ENCODE measurements at places on chromosomes 12 and 14.

DNA sequence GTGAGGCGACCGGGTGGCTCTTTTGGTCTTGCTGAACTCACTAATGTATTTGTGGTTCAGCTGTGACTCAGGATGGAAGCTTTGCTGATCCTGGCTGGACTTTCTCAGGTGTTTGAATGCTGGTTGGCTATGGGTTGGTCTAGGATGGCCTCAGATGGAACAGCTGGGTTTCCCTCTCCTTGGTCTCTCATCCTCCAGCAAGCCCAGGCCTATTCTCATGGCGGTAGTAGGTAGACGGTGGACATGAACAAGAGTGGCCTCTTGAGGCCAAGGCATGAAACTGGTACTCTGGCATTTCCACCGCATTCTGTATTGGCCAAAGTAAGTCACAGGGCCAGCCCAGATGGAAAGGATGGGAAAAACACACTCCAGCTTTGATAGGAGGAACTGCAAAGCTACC is 11.8 kb upstream of the POLR3B start:
- DNase-seq, result no peak

- no peak for DNase-seq
Observed at GRCh38 chr14:55715889-55716288, 135.9 kb downstream of the KTN1 start.

DNA sequence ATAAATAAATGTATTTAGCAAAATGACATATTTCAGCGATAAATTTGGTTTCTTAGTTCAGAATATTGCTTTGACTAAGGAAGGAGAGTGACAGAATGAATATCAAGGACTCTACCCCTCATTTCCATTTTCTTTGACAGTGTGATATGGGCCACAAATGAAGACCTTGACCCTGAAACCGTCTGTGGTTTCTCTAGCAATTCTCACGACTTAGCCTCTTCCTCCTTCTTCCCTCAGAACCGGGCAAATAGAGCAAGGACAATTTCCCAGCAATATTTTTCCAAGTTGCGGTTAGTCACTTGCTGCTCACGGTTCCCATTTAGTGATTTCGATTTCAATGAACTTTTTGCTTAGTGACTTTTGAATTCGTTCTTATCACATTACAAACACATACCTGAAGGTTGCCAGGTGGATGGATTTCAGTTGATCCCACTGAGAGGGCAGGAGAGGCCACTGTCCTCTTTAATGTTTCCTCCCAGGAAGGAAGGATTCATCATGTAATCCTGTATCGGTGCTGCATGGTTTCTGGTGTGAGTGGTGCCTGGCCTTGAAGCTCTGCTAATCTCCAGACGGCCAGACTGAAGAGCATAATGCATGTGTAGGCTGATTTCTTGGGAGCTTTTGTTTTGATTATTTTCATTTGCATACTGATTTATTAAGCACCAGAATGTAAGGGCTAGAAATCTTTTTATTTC is 77.6 kb downstream of the CHST11 start:
- no peak for DNase-seq

DNA sequence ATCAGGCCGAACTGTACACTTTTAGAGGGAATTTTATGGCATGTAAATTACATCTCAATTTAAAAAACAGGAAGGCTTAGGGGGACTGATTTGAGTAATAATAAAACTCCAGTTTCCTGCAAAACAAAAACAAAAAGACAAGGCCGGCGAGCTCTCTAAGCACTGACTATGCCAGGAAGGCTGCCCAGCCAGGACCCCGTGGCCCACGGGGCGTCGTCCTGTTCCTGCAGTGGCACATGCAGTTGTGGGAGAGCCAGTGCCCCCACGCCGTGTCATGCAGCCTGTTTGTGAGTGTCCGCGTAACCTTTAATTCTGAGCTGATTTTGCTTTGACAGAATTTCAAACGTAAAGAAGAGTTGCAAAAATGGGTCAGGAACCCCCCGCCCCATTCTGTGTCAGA is 10.5 kb downstream of the XRCC3 start:
- no peak for DNase-seq

DNA sequence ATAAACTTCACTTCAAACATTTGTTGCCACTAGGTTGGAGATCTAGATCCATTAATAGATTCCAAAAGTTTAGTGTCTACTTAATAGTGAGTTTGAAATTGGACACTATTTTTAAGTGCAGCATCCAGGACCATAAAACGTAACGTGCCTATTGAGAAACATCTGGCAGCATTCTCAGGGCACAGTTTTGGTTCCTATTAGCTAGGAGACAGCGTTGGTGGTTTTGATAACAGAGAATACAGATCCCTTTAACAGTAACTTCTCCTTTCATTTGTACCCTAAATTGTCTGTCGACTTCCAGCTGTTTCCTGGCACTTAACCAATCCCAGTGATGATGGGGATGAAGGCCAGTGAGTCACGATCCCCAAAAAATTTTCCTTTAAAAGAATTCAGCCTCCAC is 25.8 kb downstream of the KCNK10 start:
- no peak for DNase-seq

GRCh38 chr12:42332301-42333285 is 6.6 kb downstream of the PPHLN1 start:
- no peak for DNase-seq

DNA sequence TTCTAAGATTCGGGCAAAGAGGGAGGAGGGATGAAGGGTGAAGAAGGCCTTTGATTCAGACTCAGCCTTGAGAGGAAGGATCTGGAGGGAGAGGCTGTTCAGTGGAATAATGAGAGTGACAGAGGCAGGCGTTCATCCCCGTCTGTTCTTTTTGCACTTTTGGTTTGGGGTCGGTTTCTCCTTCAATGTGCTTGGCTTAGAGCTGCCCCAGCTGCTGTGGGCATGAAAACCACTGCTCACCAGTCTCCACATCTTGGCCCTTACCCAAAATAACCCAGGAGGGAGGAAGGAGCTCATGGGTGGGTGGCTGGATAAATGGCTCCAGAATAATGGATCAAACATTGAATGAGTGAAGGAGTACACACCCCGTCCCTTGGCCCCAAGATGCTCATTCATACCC is 261.7 kb upstream of the FKBP4 start:
- no peak for DNase-seq

DNA sequence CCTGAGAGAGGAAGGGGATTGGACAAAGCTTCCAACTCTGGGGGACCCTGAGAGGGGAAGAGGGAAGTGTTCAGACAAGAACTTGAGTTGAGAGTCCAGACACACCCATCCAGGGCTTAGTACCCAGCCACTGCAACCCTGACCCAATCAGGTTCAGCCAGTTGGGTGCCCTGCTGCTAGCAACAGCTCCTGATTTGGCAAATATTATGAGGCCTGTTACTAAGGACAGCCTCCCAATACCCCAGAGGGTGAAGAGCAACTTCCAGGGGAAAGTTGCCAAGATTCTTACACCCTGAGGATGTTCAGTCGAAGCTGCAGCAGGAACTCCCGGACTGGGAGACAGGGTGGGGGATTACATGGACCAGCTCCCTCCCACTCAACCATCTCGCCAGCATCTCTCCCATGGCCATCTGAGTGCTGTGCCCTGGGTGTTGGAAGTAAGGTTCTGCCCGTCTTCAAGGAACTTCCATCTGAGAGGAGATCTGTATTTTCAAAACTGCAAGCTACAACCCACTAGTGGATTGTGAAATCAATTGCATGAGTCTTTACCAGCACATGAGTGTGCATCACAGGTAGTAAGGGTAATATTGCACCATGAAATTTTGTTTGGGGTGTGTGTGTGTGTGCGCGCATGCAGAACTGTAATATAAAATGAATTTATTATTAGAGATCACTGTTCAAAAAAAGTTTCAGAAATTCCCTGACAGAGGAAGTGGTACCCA is 11.5 kb upstream of the KRT78 start:
- no peak for DNase-seq

DNA sequence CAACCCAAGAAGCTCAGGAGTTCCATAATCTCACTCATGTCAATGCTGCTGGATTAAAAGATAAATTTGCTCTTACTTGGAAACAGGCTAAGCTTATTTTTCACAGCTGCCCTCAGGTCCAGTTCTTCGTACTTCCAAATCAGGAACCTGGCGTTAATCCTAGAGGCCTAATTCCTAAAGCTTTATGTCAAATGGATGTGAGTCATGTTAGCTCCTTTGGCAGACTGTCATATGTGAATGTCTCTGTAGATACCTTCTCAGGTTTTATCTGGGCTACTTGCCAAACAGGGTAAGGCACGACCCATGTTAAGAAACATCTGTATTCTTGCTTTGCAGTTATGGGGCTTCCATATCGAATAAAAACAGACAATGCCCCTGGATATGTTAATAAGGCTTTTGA is 504.6 kb downstream of the ALG10 start:
- DNase-seq, result no peak

DNA sequence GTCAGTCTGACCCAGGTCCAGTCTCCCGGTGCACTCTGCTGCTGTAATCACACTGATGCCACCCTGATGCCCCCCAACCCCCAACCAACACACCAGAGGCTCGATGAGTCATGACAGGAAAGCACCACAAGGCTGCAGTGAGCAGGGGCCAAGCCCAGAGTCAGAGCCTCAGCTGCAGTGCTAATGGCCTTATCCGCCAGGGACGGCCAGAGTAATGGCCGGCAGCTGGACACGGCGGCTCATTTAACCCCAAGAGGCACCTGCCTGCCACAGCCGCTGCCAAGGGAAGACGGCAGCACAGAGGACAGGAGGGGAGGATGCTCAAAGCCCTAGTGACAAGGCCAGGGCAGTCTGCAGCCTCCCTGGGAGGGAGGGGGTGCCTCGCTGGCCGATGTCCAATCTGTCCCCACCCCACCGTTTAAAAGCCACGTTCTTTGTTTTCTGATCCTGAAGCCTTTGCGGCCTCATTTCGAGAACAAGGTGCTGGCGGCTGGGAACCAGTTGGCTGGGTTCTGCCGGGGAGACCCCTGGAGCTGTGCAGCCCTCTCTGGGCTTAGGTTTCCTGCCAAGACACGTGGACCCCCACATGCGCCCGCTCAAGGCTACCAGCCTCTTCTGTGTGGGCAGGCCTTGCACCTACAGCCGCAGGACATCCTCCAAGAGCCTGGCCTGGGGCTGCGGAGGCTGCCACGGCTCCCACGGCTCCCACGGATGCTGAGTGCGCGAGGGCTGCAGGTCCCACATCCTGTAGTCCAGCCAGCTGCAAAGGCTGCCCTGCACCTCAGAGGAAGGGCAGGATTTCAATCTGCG is 13.1 kb downstream of the CCDC85C start:
- no peak for DNase-seq

- DNase-seq, result no peak
Observed at GRCh38 chr14:54253195-54253947, 143.4 kb upstream of the CDKN3 start.

DNA sequence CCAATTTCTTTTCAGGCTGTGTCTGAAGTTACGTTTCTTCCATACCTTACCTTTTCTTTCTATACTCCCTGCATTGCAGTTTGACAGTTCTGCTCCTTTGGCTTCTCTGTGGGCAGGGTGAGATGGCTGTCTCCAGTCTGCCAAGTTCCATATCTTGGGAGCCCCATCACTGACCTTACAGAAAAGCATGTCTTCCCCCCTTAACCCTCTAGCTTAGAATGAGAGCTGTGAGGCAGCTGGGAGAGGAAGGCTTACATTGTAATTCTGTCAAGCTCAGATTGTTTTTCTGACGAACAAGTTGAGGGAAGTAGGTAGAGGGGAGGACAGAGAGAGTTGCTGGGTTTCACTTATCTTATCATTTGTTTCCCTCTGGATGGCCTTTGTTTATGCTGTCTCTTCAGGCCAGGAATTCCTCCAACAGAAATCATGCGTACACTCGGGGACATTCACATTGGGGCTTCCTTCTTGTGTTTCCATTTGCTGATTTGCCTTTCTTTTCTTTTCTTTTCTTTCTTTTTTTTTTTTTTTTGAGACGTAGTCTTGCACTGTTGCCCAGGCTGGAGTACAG is 9.3 kb downstream of the DAAM1 start:
- DNase-seq, result no peak

DNA sequence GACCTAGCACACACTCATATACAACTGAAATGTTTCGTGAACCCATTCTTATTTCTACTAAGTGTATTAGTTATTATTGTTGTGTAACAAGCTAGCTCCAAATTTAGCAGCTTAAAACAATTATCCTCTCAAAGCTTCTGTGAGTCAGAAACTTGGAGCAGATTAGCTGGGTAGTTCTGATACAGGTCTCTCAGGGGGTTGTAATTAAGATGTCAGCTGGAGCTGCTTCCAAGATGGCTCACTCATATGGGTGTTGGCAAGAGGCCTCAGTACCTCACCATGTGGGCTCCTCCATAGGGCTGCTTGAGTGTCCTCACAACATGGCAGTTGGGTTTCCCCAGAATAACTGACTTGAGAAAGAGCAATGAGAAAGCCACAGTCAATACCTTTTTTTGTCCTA is 9.8 kb downstream of the GPR135 start:
- DNase-seq, result no peak

DNA sequence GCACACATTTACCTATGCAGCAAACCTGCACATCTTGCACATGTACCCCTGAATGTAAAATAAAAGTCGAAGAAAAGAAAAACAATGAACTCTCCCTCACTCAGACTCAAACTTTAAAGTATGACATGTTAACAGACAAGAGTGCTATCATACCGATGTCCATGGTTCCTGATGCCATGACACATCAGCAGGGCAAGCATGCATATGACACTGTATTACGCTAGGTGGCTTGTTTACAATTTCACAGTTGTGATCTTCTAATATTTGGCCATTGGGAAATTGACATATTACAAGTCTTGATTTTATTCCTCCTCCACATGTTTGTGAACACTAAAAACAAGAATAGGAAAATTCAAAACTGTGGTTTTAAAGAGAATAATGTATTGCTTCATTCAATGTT is 126.6 kb downstream of the ADAMTS20 start:
- no peak for DNase-seq

DNA sequence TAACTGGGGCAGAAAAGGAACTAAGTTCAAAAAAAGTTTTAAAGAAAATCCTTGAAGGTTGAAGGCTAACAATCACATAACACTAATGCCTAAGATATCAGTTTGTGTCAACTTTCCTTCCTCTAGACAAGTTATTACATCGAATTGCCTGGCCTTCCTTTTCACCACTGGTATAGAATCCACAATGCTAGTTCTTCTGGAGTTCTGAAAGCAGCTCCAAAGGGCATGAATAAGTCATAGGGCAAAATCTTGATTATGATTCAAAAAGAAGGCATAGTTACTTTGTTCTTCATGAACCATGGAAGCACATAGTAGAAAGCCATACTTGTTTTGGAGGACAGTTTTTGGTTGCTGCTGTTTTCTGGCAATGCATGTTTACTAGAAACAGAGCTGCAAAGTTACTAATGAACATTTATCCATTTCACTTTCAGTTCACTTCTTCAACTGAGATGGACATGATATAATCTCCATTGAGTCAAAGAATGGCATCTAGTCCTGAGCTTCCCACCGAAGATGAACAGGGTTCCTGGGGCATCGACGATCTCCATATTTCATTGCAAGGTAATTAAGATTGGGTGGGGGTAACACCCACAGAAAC is 56.0 kb downstream of the SYNE2 start:
- DNase-seq, result no peak

DNA sequence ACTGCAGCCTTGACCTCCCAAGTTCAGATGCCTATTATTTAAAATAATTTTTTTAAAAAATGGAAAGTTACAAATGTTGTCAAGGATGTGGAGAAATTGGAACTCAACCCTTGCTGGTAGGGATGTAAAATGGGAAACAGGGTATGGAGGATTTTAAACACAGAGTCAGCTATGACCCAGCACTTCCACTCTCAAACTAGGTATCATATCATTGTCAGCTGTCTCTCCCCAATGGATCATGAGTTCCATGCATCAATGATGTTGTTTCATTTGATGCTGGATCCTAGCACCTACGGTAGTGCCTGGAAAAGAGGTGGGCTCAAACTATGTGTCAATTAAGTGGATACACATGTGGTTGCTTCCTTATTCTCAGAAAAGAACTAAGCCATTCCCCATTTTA is 150.9 kb downstream of the RIMBP2 start:
- no peak for DNase-seq

- peak; percentile 14 for DNase-seq
Observed at GRCh38 chr14:20400965-20401593, 12.2 kb downstream of the TEP1 start.
